ENCODE measurements at places on chromosomes 16 and 17.

DNA sequence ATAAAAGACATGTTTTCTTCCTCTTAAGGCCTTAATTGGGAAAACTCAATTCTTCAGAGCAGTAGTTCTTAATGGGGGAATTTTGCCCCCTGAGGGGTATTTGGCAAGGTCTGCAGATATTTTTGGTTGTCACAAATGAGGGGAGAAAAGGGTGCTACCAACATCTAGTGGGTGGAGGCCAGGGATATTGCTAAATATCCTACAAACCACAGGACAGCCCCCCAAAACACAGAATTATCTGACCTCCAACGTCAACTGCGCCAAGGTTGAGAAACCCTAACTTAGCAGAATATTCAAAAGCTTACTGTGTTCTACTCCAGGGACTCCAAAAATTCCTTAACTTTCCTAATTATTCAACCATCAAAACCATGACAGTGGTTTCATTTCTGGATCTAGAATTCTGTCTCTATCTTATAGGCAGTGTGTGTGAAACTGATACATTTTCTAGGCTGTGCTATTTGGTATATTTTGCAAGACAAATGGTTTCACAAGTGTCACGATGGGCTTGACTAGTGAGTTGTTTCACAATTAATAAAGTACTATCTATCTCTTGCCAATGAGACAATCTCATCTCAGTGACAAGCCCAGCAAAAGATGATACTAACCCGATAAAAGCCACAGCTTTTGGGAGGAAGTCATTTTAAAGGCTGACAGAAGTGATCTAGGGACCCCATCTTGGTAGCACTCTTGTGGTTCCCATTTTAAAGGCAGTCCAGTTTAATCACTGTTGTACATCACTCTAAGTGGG is 14.7 kb downstream of the TXNDC11 start:
- no peak for DNase-seq

- no peak for DNase-seq
Observed at GRCh38 chr17:36203335-36203734, 6.8 kb upstream of the CCL3L1 start.

GRCh38 chr16:12205378-12206097 is 229.0 kb downstream of the SNX29 start:
- DNase-seq, result no peak

- DNase-seq, result peak; percentile 47
Observed at GRCh38 chr16:80105160-80105559, 435.6 kb upstream of the DYNLRB2 start.

- DNase-seq, result no peak
Observed at GRCh38 chr16:3242709-3243108, 7.8 kb upstream of the ZNF200 start.

- no peak for DNase-seq
Observed at GRCh38 chr17:81203136-81203535, 19.6 kb downstream of the CEP131 start.

GRCh38 chr17:67993998-67994361 is 2.3 kb downstream of the C17orf58 start:
- no peak for DNase-seq

GRCh38 chr16:75083813-75084212 is 32.8 kb downstream of the LDHD start:
- no peak for DNase-seq

DNA sequence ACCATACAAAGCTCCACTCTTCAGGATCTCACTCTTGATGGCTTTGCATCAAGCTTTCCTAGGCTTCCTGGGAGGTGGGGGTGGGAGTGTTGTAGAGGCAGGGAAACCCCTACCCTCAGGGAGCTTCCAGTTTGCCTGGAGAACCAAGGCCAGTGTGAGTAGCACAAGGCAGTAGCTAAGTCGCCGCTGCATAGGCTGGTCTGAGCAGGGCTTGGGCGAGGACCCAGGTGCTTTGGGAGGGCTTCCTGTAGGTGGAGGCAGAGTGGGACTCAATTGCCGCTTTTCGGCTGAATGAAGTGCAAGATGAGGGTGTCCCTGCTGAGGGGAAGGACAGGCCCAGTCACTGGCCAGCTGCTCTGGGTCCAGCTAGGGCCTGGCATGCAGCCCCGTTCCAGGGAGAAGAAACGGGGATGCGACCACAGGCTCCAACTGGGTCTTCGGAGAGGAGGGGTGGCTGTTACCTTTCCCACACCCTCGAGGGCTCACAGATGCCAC is 3.9 kb downstream of the CD79B start:
- no peak for DNase-seq

DNA sequence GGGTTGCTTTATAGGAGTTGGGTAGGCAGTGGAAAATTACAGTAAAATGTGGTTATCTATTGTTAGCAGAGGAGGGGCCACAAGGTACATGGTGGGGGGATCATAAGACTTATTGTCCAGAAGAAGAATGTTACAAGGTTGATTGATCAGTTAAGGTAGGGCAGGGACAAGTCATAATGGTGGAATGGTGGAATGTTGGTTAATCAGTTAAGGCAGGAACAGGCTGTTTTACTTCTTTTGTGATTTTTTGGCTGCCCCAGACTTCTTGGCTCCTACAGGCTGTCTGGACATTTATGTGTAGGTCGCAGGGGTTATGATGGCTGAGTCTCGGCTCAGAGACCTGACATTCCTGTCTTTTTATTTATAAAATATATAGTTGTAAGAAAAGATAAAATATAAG is 2277.1 kb downstream of the TP53TG3F start:
- no peak for DNase-seq

- peak; percentile 52 for DNase-seq
Observed at GRCh38 chr16:67158637-67159600, 790 bp downstream of the TRADD start.

- DNase-seq, result no peak
Observed at GRCh38 chr16:89090182-89090630, 3.4 kb upstream of the ACSF3 start.

- no peak for DNase-seq
Observed at GRCh38 chr16:16063683-16064082, 114.3 kb downstream of the ABCC1 start.

DNA sequence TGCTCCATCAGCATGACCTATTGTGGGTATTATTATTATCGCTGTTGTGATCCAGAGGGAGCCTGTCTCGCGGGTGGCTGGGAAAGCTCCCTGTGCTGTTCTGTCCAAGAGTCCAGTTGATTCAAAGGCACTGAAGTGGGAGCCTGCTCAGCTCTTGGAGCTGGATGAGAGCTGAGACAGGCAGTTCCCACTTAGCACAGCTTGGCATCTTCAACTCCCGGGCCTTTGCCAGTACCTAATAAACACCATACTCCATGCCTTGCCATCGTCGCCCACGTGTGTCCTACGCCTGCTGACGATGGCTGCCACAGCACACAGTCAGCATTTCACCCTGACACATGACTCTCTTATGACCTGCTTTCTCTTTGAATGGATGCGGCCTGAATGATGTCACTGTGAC is 32.6 kb downstream of the RTN4RL1 start:
- DNase-seq, result no peak

- DNase-seq, result no peak
Observed at GRCh38 chr16:87216148-87216840, 100.9 kb downstream of the C16orf95 start.

- DNase-seq, result peak; percentile 75
Observed at GRCh38 chr17:35345926-35346771, 27.3 kb downstream of the SLFN11 start.

GRCh38 chr17:34711646-34712045 is 132.3 kb downstream of the TMEM132E start:
- DNase-seq, result no peak

GRCh38 chr17:28889996-28890395 is 7.5 kb downstream of the FLOT2 start:
- DNase-seq, result no peak

- DNase-seq, result peak; percentile 83
Observed at GRCh38 chr17:65750631-65751115, 189.2 kb upstream of the AXIN2 start.

- DNase-seq, result no peak
Observed at GRCh38 chr16:79835194-79835593, 234.7 kb upstream of the MAF start.

GRCh38 chr16:1794908-1795666 is 1.6 kb upstream of the IGFALS start:
- no peak for DNase-seq

GRCh38 chr16:3696425-3697218 is 20.7 kb downstream of the TRAP1 start:
- peak; percentile 32 for DNase-seq

- peak; percentile 76 for DNase-seq
Observed at GRCh38 chr17:61309362-61310256, 90.0 kb upstream of the TBX2 start.

- no peak for DNase-seq
Observed at GRCh38 chr17:5541610-5542202, 42.6 kb downstream of the NLRP1 start.

- peak; percentile 74 for DNase-seq
Observed at GRCh38 chr17:62597920-62598319, 29.6 kb upstream of the MRC2 start.

- no peak for DNase-seq
Observed at GRCh38 chr16:79463841-79464240, 136.7 kb downstream of the MAF start.

DNA sequence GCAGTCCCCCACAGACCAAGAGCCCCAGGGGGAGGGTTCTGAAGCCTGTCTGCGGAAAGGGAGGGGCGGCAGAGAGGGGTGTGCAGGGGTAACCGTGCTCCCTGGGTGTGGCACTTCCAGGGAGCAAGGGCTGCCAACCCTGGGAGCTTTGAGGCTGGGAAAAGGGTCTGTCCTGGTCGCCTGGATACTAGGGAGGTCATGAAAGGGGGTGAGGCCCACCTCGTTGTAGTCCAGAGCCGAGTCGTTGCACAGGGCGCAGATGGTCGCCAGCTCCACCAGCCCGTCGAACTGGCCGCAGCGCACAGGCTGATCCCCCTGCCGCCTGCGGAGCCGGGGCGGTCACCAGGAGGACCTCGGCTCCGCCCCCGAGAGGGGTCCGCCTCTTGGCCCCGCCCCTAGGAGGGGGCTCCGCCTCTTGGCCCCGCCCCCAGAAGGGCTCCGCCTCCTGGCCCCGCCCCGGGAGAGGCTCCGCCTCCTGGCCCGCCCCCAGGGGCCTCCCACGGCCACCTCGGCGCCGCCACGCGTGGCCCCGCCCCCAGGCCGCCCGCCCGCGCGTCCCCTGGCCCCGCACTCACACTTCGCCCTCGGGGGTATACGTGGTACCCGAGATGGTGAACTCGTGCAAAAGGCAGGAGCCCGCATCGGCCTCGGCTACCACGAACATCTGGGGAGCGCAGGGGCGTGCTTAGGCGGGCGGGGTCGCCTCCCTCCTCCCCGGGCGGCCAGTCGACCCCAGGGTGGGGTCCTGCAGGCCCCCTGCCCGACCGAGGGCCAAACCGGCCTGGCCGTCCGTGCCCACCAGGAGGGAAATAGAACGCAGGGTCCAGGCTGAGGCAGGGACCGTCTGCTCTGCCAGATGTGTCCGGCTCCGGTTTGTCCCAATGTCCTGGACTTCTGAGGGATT is 19.5 kb downstream of the ATP2A3 start:
- peak; percentile 99 for DNase-seq

DNA sequence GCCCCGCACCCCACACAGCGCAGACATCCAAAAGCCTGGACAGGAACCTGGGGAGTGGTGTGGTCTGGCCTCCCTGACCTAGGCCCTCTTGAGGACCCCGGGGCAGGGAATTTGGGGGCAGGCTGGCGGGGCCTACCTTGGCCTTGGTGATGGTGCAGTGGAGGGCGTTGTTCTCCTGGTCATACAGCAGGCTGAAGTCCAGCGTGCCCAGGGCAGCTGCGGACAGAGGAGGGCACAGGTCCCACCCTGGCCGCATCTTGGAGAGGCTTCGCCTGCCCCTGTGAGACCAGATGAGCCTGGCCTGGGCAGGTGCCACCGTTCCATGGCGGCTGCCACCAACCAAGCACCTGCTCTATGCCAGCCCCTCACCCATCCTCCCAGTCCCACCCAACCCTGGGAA is 9.0 kb downstream of the DOC2B start:
- no peak for DNase-seq

- no peak for DNase-seq
Observed at GRCh38 chr17:15926039-15926740, 18.7 kb upstream of the ADORA2B start.

DNA sequence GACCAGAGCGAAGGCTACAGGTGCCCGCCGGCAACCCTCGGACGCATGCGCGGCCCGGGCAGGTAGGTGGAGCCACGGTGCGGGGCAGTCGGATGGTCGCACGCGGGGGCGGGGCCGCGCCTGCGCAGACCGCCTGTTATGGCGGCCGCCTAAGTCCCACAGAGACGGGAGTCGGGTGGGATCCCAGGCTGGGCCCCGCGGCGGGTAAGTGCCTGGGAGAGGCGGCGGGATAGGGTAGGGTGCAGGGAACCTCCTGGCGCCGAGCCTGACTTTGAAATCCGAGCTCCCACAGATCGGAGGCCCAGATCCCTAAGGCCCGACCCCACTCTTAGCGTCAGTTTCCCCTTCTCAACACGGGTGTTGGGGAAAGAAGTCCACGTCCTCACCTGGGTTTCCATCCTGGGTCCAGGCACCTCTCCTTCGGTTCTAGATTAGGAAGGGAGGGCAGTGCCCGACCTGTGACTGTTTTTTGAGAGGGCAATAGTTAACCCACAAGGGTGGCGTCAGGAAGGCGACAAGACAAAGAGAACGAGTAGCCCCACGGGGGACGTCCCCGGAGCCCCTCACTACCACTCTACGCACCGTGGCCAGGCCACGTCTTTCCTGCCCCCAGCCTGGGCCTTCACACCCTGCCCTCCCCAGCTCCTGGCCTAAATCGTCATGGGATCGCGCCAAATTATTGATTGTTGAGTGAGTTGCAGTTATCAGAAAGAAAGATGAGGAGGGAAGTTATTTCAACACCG is at the start of gene METTL22:
METTL22 (plus strand) TSS at position 127 of the 743 bp plus-strand sequence. CDS start 3,968 bp downstream, outside the sequence.
- DNase-seq, result peak; percentile 100

DNA sequence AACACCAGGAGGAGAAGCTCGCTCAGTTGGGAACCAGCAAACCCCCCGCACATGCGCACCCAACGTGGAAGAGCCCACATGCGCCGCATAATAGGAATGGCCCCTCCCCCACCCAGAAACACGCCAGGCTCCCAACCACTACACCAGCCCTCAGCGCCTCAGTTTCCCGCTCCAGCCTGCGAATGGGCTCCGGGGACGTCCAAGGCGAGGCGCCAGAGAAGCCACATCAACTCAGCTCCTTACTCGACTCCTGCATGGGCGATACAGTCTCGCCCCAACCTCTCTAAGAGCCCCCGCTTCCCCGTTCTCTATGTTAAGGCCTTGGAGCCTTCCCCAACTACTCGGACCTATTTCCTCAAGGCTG is 504 bp downstream of the SRSF1 start:
- DNase-seq, result peak; percentile 82

DNA sequence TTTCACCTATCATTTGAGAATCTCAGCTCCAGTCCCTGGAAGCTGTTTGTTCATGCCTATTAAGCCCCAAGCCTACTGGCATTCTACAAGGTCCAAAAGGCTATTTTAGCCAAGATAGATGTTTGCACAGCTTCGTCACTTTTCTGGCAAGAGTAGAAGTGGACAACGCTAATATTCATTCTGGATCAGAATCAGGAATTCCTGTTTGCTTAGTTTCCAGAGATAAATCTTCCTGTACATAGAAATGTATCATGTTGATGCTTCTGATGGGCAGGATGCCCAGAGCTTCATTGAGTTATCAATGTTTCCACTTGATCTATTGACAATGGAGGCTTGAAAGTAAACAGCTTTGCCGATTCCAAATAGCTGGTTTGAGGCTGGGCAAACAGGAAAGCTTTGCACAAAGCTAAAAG is 260.7 kb upstream of the CA10 start:
- no peak for DNase-seq

GRCh38 chr17:17931159-17931558 is 41.0 kb downstream of the TOM1L2 start:
- DNase-seq, result no peak

GRCh38 chr17:78043031-78043430 is 84.5 kb downstream of the TNRC6C start:
- DNase-seq, result no peak
